ENCODE measurements at places on chromosomes 4 and X.

DNA sequence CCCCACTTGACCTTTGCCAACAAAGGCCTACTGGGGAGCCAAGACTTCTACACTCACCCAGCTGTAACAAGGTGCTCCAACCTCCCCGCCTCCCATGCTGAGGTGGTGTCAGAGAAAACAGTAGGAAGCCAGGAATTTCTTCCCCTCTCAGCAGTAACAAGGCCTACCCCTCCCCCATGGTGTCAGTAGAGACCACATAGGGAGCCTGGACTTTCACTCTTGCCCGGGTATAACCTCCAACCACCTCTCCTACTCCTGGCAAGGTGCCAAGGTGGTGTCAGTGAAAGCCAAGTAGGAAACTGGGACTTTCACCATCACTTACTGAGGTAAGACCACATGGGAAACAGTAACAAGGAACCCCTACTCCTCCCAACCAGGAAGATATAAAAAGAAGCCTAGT, 93.1 kb downstream of the SLC16A2 start:
- DNase-seq, result no peak

GRCh38 chr4:31194823-31195222, 474.7 kb downstream of the PCDH7 start:
- no peak for DNase-seq

- no peak for DNase-seq
These were observed 233.9 kb downstream of the RPA4 start for GRCh38 chrX:97117572-97117971.

DNA sequence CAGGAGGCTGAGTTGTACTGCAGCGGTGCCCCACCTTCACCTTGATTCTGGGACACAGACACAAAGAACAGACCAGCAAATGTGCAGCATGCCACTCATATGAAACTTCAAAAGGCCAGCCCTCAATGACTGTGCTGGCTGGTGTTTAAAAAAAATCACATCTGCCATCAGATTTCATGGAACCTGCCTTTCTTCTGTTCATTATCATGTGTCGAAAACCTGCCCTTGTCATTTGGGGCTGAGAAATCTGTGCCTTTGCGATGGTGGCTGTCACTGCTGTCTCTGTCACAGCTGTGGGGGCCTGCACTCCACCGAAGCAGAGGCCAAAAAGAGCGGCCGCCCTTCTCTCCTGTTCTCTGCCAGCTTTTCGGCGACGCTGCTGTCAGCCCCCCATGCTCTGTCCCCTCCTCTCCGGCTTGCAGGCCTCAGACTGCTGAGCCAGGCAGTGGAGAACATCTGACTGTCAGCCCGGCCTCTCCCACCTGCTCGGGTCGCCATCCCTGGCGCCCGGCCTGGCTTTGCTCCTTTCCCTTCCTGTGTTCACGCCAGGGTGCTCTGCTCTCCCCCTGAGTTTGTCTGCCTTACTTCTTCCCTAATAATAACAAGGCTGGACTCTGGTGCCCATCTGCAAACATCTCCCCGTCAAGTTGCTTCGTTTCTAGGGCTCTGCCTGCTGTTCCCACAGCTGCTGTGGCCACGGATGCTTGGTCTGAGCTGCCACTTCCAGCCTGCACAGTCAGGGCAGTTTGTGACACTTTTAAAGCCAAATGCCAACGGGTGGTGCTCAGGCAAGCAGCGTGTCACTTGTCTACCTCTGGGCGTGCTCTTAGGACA, 355.2 kb downstream of the UNC5C start:
- DNase-seq, result no peak

DNA sequence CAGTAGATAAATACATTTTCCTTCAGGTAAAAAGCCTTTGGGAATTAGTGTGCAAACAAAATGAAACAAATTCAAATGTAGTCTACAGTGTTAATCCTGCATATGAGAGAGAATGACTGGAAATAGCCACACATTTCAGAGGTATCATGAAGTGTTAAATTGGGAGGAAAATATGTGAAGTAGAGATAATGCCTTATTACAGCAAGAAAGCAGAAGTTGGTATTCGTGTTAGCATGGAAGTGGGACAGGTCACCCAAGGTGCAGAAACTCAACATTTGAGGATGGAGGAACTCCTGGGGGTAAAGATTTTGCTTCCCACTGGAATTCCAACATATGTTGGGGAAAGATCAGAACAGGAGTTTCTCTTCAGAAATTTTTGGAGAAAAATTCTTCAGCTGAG, 51.3 kb downstream of the EMCN start:
- no peak for DNase-seq

GRCh38 chr4:6550821-6551220, 24.2 kb upstream of the MAN2B2 start:
- DNase-seq, result no peak

Data from stimulated activated CD8-positive, alpha-beta memory T cell treated with anti-CD3 and anti-CD28 coated beads, Interleukin-15, amount 100 ng/mL, for 4 hours (primary cell).